Articular chondrocyte of knee joint (primary cell): ENCODE measurements at places on chromosomes 16 and 17. TPM values are rescaled to one million over a fixed set of nuclear protein-coding genes. Genes with fewer than 3 reads are reported as not detected.

Gene ABR
- total RNA-seq, result 76.3 and 92.6 TPM in 2 replicates

Gene RNF222
- not detected in 2 replicates for total RNA-seq

Gene CES5A
- total RNA-seq, result not detected in 2 replicates

Gene NOD2
- total RNA-seq, result 0.52 and 0.54 TPM in 2 replicates

Gene YBX2
- total RNA-seq, result 0.13 TPM in 1 of 2 replicates, not detected in the other

Gene TNFRSF17
- total RNA-seq, result not detected in 2 replicates

Gene OTOP2
- not detected in 2 replicates for total RNA-seq

Gene NKD1
- total RNA-seq, result 0.54 and 0.78 TPM in 2 replicates

Gene ADAD2
- not detected in 2 replicates for total RNA-seq

Gene CNGB1
- not detected in 2 replicates for total RNA-seq

Gene CDH1
- total RNA-seq, result 0.11 TPM in 1 of 2 replicates, not detected in the other

Gene ZNF286A
- total RNA-seq, result 39.1 and 54.3 TPM in 2 replicates

Gene VTN
- total RNA-seq, result 0.22 and 0.65 TPM in 2 replicates
